ENCODE measurements at places on chromosomes 3 and 15.
A peak's percentile ranks its signal among the peaks of the same experiment; 100 is the strongest.

DNA sequence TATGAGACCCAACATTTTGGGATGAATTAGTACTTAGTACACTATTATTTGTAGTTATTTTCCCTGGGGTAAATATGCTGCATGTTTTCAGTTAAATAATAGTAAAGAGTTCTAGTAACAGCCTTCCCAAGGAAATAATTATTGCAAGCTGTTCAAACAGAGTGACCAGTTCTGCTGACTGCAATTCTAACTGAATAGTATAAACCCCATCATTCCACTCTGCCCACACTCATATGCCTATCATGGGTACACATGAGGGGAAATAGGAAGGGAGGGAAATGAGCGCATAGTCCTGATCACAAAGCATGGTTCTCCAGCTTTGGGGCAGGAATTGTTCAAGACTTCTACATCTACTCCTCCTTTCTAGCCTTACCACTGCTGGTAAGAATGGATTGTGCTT lies 18.7 kb downstream of the UQCC5 start:
- H3K4me1 ChIP-seq: no peaks in the 10 kb centered on the region
- no peak overlapping the region for H3K4me3 ChIP-seq
- no peak for DNase-seq
- H3K27me3 ChIP-seq: no peaks in the 10 kb centered on the region
- H3K36me3 ChIP-seq: peaks cover 26% of the 10 kb centered on the region
- H3K27ac ChIP-seq: no peak overlapping the region

DNA sequence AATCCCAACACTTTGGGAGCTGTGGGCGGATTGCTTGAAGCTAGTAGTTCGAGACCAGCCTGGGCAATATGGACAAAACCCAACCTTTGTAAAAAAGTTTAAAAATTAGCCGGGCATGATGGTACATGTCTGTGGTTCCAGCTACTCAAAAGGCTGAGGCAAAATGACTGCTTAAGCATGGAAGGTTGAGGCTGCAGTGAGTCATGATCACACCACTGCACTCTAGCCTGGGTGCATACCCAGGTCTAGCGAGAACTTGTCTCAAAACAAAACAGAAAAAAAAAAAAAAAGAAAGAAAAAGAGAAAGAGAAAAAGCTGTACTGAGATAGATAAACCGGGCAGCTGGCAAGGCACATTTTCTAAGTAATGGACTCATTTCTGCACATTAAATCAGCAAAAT lies 10.6 kb downstream of the ARPP19 start:
- H3K4me3 ChIP-seq: no peak overlapping the region
- DNase-seq: no peak
- no peaks in the 10 kb centered on the region for H3K27me3 ChIP-seq
- peaks cover 76% of the 10 kb centered on the region for H3K4me1 ChIP-seq
- no peak overlapping the region for H3K27ac ChIP-seq

- H3K4me1 ChIP-seq: peaks cover 45% of the 10 kb centered on the region
- peak overlapping the region; percentile 94 for H3K27ac ChIP-seq
- DNase-seq: peak; percentile 72
- no peaks in the 10 kb centered on the region for H3K27me3 ChIP-seq
Observed at GRCh38 chr3:120093119-120093910, 932 bp downstream of the GSK3B start.

GRCh38 chr3:175192536-175192935 lies 333.4 kb downstream of the NAALADL2 start:
- DNase-seq: no peak
- no peaks in the 10 kb centered on the region for H3K36me3 ChIP-seq
- H3K4me1 ChIP-seq: no peaks in the 10 kb centered on the region
- H3K27me3 ChIP-seq: no peaks in the 10 kb centered on the region

DNA sequence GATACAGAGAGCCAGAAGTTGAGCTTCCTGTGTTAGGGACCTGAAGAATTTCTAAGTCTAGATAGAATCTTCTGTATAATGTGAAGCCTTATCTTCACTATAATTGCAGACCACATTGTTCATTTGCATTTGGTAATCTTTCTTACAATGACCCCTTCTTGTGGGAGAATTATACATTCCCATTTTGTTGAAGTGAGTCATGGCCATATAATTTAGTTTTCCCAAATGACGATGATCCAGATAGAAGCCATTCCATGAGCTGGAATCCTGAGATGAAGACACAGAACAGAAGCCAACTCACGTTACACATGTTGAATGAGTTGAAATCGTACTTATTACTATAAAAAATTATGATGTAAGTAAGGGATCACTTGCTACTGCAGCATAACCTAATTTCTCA lies 187.8 kb downstream of the TUSC7 start:
- H3K27ac ChIP-seq: no peak overlapping the region
- H3K27me3 ChIP-seq: no peaks in the 10 kb centered on the region
- no peak overlapping the region for H3K4me3 ChIP-seq
- H3K36me3 ChIP-seq: no peaks in the 10 kb centered on the region
- H3K4me1 ChIP-seq: no peaks in the 10 kb centered on the region
- no peak for DNase-seq

- H3K4me3 ChIP-seq: no peak overlapping the region
- no peak overlapping the region for H3K27ac ChIP-seq
- no peaks in the 10 kb centered on the region for H3K36me3 ChIP-seq
Observed at GRCh38 chr3:474828-475227, 278.3 kb downstream of the CHL1 start.

DNA sequence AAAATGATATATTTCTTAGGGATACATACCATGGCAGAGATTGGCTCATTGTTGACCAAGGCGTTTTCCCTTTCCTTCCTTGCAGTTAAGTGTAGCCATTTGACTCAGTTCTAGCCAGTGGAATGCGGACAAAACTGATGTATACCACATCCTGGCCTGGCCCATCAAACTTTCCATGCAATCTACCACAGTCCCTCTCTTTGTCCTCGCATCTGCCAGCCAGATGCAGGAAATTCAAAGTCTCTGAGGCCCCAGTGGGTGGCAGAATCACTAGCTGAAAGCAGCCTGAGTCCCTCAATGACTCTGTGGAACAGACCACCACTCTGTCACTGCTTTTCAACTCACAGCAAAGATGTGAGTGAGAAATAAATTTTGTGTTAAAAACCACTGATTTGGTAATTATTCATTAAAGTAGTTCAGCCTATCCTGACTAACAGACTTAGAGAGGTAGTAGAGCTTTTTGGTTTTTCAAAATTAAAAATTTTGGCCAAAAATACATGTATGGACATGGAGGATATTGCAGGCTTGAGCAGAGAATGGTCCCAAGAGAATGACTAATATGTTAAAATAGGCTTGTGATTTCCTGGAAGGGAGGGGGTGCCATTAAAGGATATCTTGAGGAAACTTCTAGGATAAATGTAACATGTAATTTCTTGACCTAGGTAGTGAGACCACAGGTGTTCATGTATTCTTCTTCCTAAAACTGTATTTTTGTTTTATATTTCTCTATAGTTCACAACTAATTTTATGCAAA lies 10.9 kb downstream of the LRRFIP2 start:
- H3K27ac ChIP-seq: no peak overlapping the region
- no peak for DNase-seq
- H3K4me3 ChIP-seq: no peak overlapping the region
- 0 out of 2 replicates have a peak, but pooled peaks cover 3% of the 10 kb centered on the region for H3K36me3 ChIP-seq

DNA sequence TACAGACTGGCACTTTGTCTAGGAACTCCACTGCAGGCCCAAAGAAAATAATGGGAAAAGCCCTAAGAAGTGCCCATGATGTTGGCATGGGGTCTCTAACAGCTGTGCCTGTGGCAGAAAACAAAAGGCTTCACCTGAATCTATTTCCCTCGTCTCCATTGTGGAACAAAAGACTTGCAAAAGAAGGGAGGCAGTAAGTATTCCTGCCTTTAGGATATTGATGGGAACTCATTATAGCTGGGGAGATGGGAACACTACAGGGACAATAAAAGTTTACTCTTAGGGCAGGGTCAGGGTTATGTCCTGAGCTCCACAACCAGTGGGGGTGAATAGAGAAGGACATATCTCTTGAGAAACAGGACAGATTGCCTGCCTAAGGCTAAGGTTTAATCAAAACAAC lies 930.6 kb upstream of the EPHA6 start:
- H3K27ac ChIP-seq: no peak overlapping the region
- no peaks in the 10 kb centered on the region for H3K36me3 ChIP-seq
- no peak for DNase-seq
- H3K4me1 ChIP-seq: no peaks in the 10 kb centered on the region
- H3K4me3 ChIP-seq: no peak overlapping the region

DNA sequence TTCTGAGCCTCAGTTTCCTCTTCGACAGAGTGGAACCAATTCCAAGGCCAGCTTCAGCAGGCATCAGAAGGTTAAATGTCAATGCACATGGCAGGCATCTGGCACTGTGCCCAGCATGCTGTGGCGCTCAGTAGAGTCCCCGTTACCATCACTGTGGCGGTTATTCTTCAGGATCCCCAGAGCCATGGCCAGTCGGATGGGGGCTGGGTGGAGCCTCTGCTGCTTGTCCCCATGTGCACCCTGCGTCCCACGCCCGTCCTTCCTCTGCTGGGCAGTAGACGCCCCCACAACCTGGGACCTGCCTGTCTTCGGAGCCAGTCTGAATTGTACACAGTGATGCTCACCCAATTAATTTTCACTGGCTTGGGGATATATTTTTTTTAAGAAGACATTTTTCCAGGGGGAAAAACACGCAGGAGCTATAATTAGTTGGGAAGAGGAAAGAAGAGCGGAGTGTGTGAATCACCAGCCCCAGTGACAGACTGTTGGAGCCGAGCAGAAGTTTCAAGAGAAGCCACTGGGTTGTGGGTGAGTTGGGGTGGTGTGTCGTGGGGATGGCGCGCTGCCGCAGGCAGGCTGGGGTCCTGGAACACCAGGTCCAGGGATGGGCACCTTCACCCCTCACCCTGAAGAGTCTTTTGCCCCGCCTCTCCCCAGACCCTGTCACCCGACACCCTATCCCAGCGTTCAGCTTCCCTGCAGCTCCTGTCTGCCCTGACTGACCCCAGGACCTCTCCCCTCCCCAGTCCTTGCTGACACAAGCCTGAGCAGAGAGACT lies 26.8 kb upstream of the RPL29 start:
- peak overlapping the region; percentile 9 for H3K4me3 ChIP-seq
- no peaks in the 10 kb centered on the region for H3K27me3 ChIP-seq
- peak; percentile 81 for DNase-seq
- no peaks in the 10 kb centered on the region for H3K36me3 ChIP-seq

DNA sequence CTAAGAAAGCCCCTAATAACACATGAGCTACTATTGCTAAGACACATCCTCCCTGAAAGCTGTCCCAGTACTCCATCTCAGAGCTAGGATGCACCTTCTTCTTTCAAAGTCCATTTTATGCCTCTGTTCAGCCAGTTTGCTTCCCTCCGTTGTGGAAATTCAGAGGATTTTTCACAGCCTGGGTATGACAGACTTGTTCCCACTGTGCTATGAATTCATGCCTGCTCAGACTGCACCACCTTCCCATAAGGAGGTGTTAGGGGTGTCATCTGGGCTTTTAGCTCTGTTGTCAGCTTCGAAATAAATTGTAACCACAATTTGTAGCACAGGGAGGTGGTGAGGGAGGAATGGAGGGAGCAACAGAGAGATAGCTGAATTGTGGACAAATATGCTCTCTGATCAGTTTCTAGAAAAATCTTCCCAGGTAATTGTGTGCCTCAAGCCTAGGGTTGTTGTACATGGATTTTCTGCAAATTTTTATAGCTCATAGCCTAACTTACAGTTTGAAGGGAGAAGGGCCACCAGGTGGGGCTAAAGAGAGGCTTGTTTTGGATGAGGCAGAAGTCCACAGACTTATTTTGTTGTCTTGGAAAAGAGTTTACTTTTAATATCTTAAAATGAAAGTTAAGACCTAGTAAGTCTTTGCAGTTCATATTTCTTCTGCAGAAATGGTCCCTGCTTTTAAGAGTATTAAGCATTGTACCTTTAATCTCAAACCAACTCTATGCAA lies 462.0 kb downstream of the PDCD6IP start:
- peaks cover 53% of the 10 kb centered on the region for H3K4me1 ChIP-seq
- no peaks in the 10 kb centered on the region for H3K36me3 ChIP-seq
- no peak overlapping the region for H3K27ac ChIP-seq
- DNase-seq: peak; percentile 74
- no peak overlapping the region for H3K4me3 ChIP-seq
- H3K27me3 ChIP-seq: 0 out of 2 replicates have a peak, but pooled peaks cover 3% of the 10 kb centered on the region

GRCh38 chr15:85289677-85290365 lies 90.6 kb upstream of the AKAP13 start:
- DNase-seq: peak; percentile 69
- H3K4me3 ChIP-seq: no peak overlapping the region
- no peak overlapping the region for H3K27ac ChIP-seq
- H3K4me1 ChIP-seq: peaks cover 3% of the 10 kb centered on the region

DNA sequence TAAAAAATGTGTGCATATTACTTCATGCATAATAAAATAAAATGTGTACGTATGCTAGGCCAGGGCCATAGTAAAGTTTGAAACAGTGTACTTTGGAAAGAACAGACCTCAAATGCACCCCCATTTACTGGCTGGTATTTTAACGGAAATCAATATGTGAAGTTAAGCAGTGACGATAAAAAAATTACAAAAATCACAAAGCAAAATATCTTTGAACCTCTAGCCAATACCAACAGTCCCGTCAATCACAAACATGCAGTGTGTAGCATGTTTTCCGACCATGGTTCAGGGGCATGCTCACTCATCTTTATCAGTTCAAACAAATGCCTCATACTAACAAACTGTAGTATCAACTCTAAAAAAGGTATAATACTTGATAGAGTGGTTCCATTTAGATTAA lies 121.1 kb downstream of the TJP1 start:
- H3K4me3 ChIP-seq: no peak overlapping the region
- no peaks in the 10 kb centered on the region for H3K4me1 ChIP-seq
- no peaks in the 10 kb centered on the region for H3K27me3 ChIP-seq
- DNase-seq: no peak

- no peaks in the 10 kb centered on the region for H3K36me3 ChIP-seq
- H3K27me3 ChIP-seq: no peaks in the 10 kb centered on the region
- DNase-seq: peak; percentile 57
- peaks cover 17% of the 10 kb centered on the region for H3K4me1 ChIP-seq
- H3K27ac ChIP-seq: no peak overlapping the region
- no peak overlapping the region for H3K4me3 ChIP-seq
Observed at GRCh38 chr3:169836078-169836941, 23.6 kb upstream of the LRRC34 start.

- H3K36me3 ChIP-seq: no peaks in the 10 kb centered on the region
- H3K4me3 ChIP-seq: no peak overlapping the region
- H3K4me1 ChIP-seq: no peaks in the 10 kb centered on the region
- H3K27ac ChIP-seq: no peak overlapping the region
- H3K27me3 ChIP-seq: no peaks in the 10 kb centered on the region
Observed at GRCh38 chr3:102979682-102980354, 545.0 kb downstream of the ZPLD1 start.

DNA sequence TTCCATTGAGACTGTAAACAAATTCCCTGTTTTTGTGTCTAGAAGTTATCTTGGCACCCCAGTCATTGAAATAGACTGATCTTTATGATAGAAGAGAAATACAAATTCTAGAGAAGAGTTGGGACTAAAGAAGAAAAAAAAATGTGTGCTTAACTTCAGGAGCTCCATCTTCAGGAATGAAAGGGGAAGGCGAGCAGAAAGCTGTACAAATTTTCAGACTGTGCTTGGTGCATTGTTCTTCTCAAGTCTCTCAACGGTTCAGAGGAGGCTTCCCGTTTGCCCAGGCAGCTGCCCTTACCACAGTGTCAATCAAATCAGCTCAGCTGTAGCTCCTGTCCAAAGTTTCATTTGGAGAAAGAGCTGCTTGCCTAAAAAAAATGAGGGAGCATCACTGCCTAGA lies 41.7 kb downstream of the OXSM start:
- DNase-seq: peak; percentile 47
- H3K4me1 ChIP-seq: peaks cover 37% of the 10 kb centered on the region
- no peaks in the 10 kb centered on the region for H3K27me3 ChIP-seq
